ENCODE measurements at places on chromosomes 12 and 14. TPM values are rescaled to one million over a fixed set of nuclear protein-coding genes. Genes with fewer than 3 reads are reported as not detected.

GRCh38 chr12:27937768-27938167 is 34.8 kb downstream of the PTHLH start:
- no peak for DNase-seq

DNA sequence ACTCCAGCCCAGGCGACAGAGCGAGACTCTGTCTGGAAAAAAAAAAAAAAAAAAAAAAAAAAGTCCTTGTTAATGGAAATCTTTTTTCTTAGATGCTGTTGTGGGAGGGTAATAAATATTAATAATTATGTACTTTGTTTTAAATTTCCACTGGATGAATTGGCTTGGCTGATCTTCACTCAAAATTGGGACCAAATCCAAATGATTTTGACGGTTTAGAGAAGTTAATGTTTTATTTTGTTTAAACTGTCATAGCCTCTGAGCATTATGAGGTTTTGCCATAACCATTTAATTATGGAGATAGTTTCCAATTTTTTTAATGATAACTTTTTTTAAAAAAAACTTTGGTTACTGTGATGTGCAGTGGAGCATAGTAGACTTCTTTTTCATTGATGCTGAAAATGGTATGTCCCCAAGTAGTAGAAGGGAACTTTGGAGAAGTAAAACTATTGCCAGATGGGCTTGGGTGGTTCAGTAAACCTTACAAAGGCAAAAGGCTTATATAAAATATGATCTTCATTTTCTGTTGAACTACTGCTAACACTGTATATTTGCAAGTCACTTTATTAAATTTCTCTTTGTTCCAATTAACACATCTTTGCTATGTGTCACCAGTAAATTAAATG is 3.9 kb upstream of the PMCH start:
- DNase-seq: no peak

- DNase-seq: peak; percentile 88
These were observed 106.1 kb upstream of the PLXNC1 start for GRCh38 chr12:94042321-94042720.

GRCh38 chr12:1531654-1532374 is 62.6 kb downstream of the FBXL14 start:
- no peak for DNase-seq

DNA sequence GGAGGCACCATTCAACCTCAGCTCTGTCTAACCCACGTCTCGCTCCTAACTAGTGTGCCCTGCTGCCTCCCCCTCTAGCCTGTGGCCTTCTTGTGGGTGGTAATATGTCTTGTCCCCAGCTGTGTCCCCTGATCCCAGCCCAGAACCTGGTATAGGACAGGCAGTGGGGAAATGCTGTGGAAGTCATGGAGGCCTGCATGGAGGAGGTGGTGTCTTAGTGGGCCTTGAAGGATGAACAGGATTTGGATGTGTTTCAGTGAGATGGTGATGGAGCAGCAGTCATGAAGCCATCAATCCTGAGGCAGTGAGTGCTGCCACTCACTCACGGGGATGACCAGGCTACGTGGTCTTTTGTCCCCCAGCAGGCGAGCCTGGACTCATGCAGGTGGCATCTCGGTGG is 13.4 kb downstream of the PLBD2 start:
- no peak for DNase-seq

GRCh38 chr12:125097427-125097826 is 32.2 kb downstream of the AACS start:
- DNase-seq: no peak

- peak; percentile 48 for DNase-seq
These were observed 403 bp downstream of the ATN1 start for GRCh38 chr12:6928022-6928702.

The PLBD1 gene
- total RNA-seq: 5.4 TPM

The KRT83 gene
- total RNA-seq: not detected

The TAS2R43 gene
- 2.5 TPM for total RNA-seq
